ENCODE measurements at places on chromosomes 11 and 22.

GRCh38 chr11:72686639-72687220 lies 12.5 kb upstream of the PDE2A start:
- H3K4me3 ChIP-seq: no peak overlapping the region
- no peaks in the 10 kb centered on the region for H3K27me3 ChIP-seq
- no peaks in the 10 kb centered on the region for H3K4me1 ChIP-seq
- no peak for DNase-seq

DNA sequence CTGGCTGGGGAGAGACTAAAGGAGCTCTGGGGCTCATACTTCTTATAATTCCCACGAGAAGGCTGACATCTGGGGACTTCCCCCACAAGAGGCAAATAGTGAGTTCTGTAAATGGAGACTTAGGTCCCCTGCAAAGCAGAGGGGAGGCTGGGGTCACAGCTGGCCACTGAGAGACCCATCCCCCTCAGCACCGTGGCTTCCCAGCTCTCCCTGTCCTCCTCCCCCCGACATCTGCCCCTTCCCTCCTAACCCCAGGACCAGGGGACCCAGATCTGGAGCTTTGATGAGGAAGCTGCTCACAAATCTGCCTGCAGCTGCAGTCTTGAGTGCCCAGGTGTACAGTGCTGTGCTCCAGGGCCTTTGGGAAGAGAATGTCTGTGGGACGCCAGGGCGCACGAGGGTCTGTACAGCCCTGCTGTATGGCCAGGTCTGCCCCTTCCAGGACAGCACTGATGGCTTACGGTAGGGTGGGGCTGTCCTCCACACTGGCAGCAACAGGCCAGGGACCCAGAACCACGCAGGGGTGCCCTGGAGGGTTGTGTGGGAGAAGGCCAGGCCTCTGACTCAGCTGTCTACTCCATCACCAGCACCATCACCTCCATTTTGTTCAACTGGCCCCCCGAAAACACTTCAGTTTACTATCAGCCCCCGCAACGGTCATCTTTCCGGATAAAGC lies 1.1 kb downstream of the RGL4 start:
- no peak overlapping the region for H3K4me3 ChIP-seq
- no peak for DNase-seq
- H3K4me1 ChIP-seq: peaks cover 22% of the 10 kb centered on the region
- no peak overlapping the region for H3K27ac ChIP-seq
- no peaks in the 10 kb centered on the region for H3K27me3 ChIP-seq
- H3K36me3 ChIP-seq: peaks cover 8% of the 10 kb centered on the region

GRCh38 chr22:30425616-30426387 lies at the start of gene MTFP1:
MTFP1 (plus strand) TSS chr22:30425768; CDS start chr22:30425880, 112 bp downstream.
- peak within 1 kb of the TSS; percentile 95 for H3K27ac ChIP-seq
- H3K36me3 ChIP-seq: no peaks in the 10 kb centered on the region
- peak; percentile 38 for DNase-seq
- no peaks in the 10 kb centered on the region for H3K27me3 ChIP-seq

GRCh38 chr11:75896843-75897419 lies 81.9 kb downstream of the UVRAG start:
- H3K27ac ChIP-seq: no peak overlapping the region
- no peaks in the 10 kb centered on the region for H3K27me3 ChIP-seq
- DNase-seq: no peak
- H3K4me1 ChIP-seq: peaks cover 40% of the 10 kb centered on the region
- no peak overlapping the region for H3K4me3 ChIP-seq
- H3K36me3 ChIP-seq: peaks cover 4% of the 10 kb centered on the region

DNA sequence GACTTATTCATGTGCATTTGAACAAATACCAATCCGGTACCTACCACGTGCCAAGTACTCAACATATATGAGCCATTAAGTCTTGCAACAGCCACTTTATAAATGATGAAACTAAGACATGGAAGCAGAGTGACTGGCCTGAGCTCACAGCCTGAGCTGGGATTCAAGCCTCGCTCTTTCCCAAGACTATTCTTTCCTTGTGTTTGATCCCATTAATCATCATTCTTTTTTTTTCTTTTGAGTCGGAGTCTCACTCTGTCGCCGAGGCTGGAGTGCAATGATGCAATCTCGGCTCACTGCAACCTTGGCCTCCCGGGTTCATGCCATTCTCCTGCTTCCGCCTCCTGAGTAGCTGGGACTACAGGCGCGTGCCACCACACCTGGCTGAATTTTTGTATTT lies 119.3 kb downstream of the ABTB2 start:
- H3K4me3 ChIP-seq: no peak overlapping the region
- peaks cover 10% of the 10 kb centered on the region for H3K4me1 ChIP-seq
- DNase-seq: no peak
- no peak overlapping the region for H3K27ac ChIP-seq

DNA sequence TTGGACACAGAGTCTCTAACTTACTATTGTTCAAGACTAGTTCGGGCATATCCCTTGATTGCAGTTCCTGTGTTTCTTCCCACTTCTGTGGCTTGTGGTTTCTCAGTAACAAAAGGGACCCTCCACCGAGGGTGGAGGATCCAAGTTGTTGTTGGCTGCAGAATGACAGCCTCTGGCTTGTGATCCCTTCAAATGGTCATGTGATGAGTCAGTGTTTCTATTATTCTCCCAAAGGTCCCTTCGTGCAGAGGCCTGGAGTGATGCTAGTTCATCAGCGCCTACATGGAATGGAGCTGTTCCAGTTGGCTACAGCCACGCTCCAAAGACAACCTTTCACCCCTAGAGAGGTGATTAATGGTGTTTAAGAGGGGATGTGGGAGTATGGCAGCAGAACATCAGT lies 2.6 kb upstream of the VWCE start:
- H3K27ac ChIP-seq: no peak overlapping the region
- no peak overlapping the region for H3K4me3 ChIP-seq
- H3K36me3 ChIP-seq: peaks cover 18% of the 10 kb centered on the region
- DNase-seq: no peak
- H3K27me3 ChIP-seq: no peaks in the 10 kb centered on the region

DNA sequence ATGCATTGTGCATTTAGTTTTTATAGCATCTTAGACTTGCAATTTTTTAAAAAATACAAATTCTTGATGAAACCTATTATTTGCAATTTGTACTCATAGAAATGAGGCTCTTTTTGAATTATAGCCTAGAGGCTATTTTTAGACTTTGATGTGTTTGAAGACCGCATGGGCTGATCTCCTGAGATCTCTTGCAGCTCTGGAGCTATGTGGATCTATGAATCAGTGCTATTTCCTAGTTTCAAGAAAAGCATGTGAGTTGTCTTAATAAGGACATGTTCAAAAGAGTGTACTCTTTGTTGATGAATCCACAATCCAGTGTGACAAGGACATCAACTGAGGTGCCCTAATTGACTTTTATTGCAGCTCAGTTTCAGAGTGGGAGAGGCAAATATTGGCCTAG lies 620.5 kb downstream of the ETS1 start:
- H3K4me3 ChIP-seq: no peak overlapping the region
- H3K4me1 ChIP-seq: no peaks in the 10 kb centered on the region
- no peak for DNase-seq
- H3K27me3 ChIP-seq: peaks cover 23% of the 10 kb centered on the region
- H3K27ac ChIP-seq: no peak overlapping the region

DNA sequence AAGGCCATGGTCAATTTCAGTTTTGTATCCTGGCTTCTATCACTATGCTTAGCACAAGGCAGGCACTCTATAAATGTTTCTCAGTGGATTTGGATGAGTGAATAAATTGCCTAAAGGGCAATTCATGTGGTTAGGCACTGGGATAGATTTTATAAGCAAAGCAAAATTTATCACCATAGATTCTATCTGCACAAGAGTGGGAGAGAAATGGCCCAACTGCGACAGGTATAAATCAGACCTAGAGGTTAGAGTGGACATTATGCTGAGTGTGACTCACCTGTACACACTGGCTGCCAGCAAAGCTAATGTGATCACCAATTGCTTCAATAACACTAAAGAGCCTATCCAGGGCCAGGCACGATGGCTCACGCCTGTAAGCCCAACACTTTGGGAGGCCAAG lies 514.0 kb downstream of the BUD13 start:
- no peaks in the 10 kb centered on the region for H3K4me1 ChIP-seq
- H3K27ac ChIP-seq: no peak overlapping the region
- no peak for DNase-seq
- H3K36me3 ChIP-seq: no peaks in the 10 kb centered on the region
- H3K27me3 ChIP-seq: peaks cover 19% of the 10 kb centered on the region

- H3K27me3 ChIP-seq: peaks cover 2% of the 10 kb centered on the region
- no peak overlapping the region for H3K27ac ChIP-seq
- no peaks in the 10 kb centered on the region for H3K36me3 ChIP-seq
- no peak overlapping the region for H3K4me3 ChIP-seq
Measured at GRCh38 chr11:92314499-92314898, 89.9 kb downstream of the FAT3 start.

GRCh38 chr22:41968601-41969000 lies 642 bp upstream of the SEPTIN3 start:
- no peak for DNase-seq
- no peak overlapping the region for H3K4me3 ChIP-seq
- H3K27me3 ChIP-seq: peaks cover 31% of the 10 kb centered on the region
- H3K27ac ChIP-seq: no peak overlapping the region
- no peaks in the 10 kb centered on the region for H3K36me3 ChIP-seq
- no peaks in the 10 kb centered on the region for H3K4me1 ChIP-seq

DNA sequence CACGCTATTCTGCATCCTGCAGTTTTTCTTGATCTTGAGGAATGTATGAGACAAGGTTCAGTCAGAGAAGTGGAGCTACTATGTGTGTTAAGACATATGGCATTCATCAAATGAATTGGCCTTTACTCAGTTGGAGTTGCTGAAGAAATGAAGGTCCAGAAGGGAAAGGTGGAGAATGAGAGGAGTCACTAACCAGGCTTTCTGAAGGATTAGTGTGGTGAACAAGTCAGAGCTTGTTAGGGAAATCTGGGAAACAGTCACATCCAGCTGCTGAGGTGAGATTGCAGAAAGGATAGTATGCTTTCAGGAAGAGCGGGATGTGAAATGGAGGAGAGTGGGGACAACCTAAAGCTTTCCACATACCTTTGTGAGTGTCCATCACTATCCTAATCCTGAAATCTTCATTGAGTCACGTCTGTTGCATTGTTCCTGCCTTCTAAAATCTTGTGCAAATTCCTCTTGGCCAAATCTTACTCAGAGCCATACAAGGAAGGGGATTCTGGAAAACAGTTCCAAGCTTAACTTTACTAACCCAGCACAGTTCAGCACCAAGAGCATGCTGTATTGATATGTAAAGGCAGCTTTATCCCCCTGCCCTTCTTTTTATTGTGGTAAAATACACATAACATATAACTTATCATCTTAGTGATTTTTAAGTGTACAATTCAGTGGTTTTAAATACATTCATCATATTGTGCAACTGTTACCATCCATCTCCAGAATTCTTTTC lies 11.4 kb upstream of the PITPNB start:
- H3K27ac ChIP-seq: no peak overlapping the region
- H3K4me1 ChIP-seq: peaks cover 11% of the 10 kb centered on the region
- no peaks in the 10 kb centered on the region for H3K36me3 ChIP-seq
- no peaks in the 10 kb centered on the region for H3K27me3 ChIP-seq
- no peak for DNase-seq

GRCh38 chr22:27482402-27482801 lies 319.2 kb downstream of the MN1 start:
- no peak for DNase-seq
- peaks cover 7% of the 10 kb centered on the region for H3K27me3 ChIP-seq
- no peak overlapping the region for H3K27ac ChIP-seq
- H3K4me3 ChIP-seq: no peak overlapping the region
- H3K36me3 ChIP-seq: no peaks in the 10 kb centered on the region

- DNase-seq: no peak
- peaks cover 71% of the 10 kb centered on the region for H3K27me3 ChIP-seq
- H3K4me3 ChIP-seq: no peak overlapping the region
Measured at GRCh38 chr22:26172389-26172990, 3.2 kb downstream of the SEZ6L start.

- no peaks in the 10 kb centered on the region for H3K27me3 ChIP-seq
- no peaks in the 10 kb centered on the region for H3K36me3 ChIP-seq
- H3K27ac ChIP-seq: no peak overlapping the region
- no peaks in the 10 kb centered on the region for H3K4me1 ChIP-seq
- DNase-seq: no peak
- no peak overlapping the region for H3K4me3 ChIP-seq
Measured at GRCh38 chr11:30171661-30172060, 59.2 kb upstream of the FSHB start.

DNA sequence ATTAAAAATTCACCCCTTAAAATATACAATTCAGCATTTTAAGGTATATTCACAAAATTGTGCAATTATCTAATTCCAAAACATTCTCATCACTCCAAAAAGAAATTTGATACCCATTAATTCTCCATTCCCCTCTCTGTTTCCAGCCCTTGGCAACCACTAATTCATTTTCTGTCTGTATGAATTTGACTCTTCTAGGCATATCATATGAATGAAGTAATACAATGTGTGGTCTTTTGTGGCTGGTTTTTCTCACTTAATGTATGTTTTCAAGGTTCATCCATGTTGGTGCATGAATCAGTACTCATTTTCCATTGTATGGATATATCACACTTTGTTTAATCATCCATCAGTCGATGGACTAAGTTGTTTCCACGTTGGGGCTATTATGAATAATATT lies 29.0 kb upstream of the ACCSL start:
- no peaks in the 10 kb centered on the region for H3K4me1 ChIP-seq
- DNase-seq: no peak
- H3K27ac ChIP-seq: no peak overlapping the region

GRCh38 chr11:849104-849824 lies 6.6 kb downstream of the TSPAN4 start:
- no peak overlapping the region for H3K27ac ChIP-seq
- peaks cover 15% of the 10 kb centered on the region for H3K4me1 ChIP-seq
- DNase-seq: no peak

- H3K4me3 ChIP-seq: no peak overlapping the region
- no peak overlapping the region for H3K27ac ChIP-seq
- DNase-seq: no peak
- H3K36me3 ChIP-seq: no peaks in the 10 kb centered on the region
Measured at GRCh38 chr11:47028195-47029093, 91.9 kb downstream of the CSTPP1 start.

- no peak overlapping the region for H3K4me3 ChIP-seq
- DNase-seq: no peak
- no peaks in the 10 kb centered on the region for H3K36me3 ChIP-seq
- peaks cover 4% of the 10 kb centered on the region for H3K4me1 ChIP-seq
- peaks cover 11% of the 10 kb centered on the region for H3K27me3 ChIP-seq
Measured at GRCh38 chr11:71207563-71207962, 44.8 kb downstream of the SHANK2 start.

- H3K4me3 ChIP-seq: no peak overlapping the region
- DNase-seq: no peak
- no peak overlapping the region for H3K27ac ChIP-seq
- peaks cover 9% of the 10 kb centered on the region for H3K36me3 ChIP-seq
- H3K27me3 ChIP-seq: no peaks in the 10 kb centered on the region
- H3K4me1 ChIP-seq: peaks cover 8% of the 10 kb centered on the region
Measured at GRCh38 chr11:9851366-9851765, 187.5 kb downstream of the SWAP70 start.

All from naive B cell (primary cell).